ENCODE measurements at places on chromosomes 6 and 20.

DNA sequence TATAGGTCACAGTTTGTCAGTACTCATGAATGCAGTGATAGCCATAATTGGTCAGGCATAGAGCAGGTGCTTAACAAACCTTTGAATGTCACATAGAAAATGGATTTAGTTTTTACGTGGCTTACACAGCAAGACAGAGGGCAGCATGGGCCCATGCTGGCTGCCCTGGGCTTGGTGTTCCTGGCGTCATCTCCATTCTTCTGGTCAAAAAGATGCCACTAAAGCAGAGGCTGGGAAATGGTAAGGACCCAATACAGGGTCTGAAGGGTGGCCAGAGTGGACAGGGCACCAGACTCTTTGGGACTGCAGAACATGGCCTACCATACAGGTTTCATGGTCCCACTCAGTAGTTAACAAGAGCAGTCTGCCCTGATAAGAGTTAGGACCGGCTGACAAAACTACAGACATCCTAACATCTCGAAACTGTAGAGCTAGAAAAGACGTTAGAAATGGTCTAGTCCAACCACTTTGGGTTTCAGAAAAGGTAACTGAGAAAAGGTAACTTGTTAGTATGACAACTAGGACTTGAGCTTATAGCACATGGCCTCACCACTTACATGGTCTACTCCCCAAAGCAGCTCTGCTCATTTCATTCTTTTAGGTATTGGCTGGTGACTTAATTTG lies 22.6 kb downstream of the HEBP2 start:
- no peak for DNase-seq

DNA sequence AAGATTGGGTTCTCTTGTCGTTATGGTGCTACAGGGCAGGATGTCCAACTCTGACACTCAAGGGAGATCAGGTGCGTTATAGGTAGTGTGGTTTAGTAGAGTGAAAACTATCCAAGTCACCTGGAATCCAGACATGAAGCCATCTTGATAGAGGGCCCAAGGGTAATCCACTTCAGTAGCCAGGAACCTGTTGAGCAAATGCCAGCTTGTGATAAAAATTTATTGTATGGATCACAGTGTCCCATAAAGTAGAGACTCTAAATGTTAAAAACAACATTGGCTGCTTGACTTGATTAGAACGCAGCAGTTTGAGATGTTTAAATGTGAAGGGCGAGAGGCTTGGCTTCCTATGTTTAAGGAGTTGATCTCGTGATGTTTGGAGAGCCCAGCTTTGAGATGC lies 105.7 kb upstream of the GMDS start:
- DNase-seq: no peak

DNA sequence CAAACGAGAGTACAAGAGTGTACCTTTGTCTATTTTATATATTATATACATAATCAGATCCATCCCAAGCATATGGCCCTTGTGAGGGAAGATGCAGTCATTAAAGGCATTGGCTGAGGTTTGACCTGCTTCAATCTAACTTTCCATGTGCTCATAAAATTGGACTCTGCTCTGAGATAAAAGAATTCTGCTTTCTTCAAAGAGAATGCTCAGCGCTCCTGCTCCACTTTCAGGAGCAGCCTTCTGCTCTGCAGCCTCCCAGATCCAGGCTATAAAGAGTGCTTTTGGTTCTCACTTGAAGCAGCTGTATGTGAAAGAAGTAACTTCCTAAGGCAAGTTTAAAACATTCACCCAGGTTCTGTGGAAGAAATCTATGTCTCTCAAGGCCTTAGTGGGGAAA lies 45.3 kb downstream of the CD83 start:
- no peak for DNase-seq

- no peak for DNase-seq
These were observed 121.6 kb upstream of the GJE1 start for GRCh38 chr6:142011156-142011555.

DNA sequence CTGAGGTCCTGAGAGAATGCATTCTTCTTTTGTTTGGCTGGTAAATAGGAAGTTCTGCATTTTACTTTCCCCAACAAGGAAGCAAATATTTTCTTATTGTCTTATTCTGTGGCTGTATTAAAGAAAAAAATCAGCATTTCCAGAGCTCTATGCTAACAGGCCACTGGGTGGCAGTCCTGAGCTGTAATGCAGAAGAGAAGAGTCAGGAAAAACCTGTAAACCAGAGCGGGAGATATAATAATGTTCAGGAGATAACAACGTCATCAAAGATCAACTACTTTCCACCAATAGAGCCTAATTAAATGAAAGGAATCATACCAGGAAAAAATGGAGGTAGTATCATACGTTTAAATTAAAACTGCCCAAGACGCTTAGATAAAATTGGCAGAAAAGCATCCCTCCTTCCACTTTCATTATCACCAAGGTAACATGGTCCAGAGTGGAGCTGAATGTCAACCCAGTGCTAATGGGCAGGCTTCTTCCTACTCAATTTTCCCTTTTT lies 55.6 kb upstream of the CARMIL1 start:
- peak; percentile 46 for DNase-seq

DNA sequence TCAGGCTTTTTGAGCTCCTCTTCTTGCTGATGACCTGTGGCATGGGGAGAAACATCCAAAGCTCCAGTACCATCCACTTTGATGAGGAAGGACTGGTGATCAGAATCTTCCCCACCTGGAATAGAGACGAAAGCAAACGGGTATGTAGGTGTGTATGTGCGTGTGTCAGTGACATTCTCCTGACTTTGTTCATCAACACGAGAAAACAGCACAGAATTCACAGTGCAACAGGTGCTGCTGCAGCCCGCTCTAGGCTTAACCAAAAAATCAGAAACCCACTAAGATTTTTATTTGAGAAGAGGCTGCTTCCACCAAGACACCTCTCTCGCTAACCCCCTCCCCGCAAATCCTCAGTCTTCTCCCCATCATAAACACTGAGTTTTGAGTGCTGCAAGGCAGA lies 8.1 kb downstream of the BNIP5 start:
- no peak for DNase-seq

- no peak for DNase-seq
These were observed 279.1 kb upstream of the THEMIS start for GRCh38 chr6:128179876-128180438.

- DNase-seq: no peak
These were observed 716.8 kb upstream of the GJE1 start for GRCh38 chr6:141415896-141416295.

DNA sequence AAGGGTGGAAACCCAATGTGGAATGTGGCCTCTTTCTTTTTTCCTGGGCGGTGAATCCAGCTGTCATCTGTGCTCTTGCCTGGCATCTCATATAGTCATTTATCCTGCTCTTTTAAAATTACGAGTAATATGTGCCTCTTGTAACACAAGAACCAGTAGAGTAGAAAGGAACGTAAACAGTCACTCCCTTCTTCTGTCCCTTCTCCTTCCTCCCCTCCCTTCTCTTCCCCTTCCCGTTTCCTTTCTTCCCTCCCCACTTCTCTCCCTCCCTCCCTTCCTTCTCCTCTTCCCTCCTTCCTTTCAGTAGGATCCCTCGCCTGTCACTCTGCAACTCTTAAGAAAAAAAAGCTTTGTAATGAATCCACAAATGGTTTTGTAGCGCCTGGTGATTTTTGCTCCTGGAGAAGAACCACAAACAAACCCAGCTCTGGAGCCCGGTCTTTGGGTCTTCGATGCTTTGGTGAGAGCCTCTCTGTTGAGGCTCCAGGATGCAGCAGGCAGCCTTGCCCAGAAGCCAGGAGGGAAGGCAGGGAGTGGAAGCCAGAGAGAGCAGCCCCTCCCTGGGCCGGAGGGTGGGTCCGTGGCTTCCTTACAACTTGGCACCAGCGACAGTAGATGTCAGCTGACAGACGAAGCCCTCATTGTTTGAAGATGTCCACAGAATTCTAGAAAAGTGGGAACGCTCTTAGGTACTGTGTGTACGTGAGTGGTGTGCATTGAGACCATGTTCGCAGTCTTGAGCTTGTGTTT lies 15.0 kb downstream of the DUSP22 start:
- no peak for DNase-seq

DNA sequence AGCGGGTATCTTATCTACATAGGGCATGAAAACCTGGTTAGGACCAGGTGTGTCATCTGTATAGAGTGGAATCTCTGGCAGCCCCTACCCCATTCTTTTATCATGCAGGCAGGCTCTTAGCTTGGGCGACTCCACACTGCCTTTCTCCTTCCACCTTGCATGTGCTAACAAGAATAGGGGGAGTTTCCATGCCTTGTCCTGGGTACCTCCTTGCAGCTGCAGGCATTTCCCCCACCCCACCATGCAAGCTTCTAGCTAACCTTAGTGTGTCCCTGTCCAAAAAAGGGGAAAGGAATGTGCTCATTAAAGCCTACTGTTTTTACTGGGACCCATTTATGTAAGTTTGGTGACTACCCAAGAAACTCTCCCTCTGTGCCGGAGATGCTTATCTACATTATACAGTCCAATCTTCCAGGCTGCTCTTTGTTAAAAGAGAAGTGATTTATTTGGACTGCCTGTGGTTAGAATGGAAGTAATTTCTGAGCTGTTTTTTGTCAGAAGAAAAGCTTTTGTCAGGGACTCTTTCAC lies 10.5 kb upstream of the CEP43 start:
- DNase-seq: no peak

- DNase-seq: no peak
These were observed 4.3 kb upstream of the TRAF3IP2 start for GRCh38 chr6:111609827-111610526.

DNA sequence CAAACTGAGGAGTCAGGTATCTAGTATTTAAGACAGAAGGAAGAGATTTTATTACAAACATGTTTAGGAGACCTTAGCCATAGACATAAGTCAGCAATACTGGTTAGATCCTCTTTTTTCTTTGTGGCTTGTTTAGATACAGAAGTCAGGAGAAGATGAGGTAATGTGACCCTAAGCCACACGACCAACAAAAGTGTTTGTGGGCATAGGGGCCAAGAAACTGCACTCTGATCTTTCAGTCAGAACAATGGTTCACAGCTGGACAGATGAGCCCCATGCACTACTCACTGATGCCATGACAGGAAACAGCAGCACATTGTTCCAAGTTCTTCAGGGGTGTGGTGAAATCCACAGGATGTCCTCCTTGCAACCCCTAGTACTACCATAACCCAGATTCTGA lies 238.5 kb upstream of the RAB32 start:
- DNase-seq: no peak

- DNase-seq: no peak
These were observed 19.8 kb downstream of the USP45 start for GRCh38 chr6:99495466-99495865.

DNA sequence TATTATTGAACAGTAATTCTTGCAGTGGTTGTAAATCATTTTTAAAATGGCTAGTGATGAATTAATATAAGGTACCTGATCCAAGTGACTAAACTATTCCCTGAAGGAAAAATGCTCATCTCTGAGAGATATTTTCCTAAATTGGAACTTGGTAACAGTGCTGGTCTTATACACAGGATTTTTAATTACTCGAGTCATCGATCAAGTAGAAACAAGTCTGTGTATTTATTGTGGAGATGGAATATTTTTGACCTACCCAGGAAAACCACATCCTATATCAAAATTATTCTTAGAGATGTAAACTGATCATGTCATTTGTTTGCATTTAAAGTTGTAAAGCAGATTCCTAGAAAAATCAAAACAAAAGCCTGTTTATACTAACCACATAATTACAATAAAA lies 166.9 kb downstream of the MOXD1 start:
- no peak for DNase-seq

DNA sequence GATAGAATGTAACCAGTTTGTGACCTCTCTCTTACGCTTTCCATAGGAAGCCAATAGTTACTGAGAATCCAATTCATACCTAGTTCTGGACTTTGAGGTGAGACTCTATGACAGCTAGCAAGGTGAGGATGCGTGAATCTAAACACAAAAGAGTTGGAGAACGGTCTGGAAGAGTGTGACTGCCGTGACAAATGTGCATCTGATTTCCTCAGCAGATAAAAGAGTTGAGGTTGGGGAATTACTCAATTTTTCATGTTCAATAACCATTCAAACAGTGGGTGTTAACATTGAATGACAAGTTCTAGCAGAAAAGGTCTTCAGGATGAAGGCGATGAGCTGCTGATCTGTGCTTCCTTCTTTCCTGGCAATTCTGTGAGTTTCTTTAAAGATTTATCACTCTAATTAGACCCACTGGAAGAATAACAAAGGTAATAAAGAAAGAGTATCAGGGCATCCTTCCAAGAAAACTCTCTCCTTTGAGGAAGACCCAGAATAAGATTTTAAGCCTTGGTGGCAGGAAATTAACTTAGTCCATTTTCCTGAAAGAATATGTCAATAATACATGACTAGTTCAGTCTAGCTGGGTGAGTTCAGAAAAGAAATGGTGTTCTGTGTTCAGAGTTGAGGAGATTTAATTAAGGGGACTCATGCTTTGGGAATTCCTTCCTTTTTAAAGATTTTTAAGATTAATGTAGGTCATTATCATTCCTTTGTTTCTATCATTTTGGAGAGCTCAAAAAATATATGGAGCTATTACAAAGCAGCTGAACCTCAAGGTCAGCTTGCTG lies 24.5 kb downstream of the KIF3B start:
- no peak for DNase-seq

DNA sequence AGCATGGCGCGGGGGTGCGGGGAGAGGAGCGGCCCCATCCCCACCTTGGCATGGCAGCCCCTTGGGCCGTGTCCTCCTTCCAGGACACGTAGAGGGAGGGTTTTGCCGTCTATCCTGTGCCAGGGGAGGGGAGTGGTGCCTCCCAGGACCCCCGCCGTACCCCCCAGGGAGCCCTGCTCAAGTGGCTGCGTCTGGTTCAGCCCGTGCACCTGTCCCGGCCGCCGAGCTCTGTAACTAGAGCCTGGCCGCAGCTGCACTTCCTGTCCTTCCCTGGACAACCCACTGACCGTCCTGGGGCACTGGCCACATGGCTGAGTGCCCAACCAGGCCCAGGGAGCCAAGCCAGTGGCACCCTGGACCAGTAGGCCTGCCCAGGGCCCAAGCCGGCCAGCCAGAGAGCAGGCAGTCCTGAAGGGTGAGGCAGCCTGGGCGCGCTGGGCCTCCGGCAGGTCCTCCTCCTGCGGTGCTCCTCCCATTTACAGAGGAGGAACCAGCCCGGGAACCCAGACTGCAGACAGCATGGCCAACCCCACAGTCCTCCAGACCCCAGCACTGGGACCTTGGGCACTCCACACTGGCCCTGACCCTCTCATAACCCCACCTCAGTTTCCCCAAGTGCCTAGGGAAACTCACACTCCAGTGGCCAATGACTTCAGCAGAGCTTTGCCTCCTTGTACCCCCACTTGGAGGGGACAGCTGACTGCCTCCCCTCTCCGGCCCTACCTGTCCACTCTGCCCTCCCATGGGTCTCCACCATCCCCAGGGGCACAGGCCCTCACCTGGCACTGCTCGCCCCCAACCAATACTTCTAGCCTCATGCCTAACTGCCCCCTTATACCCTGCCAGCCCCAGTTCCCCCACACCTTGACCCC lies 8.7 kb downstream of the LAMA5 start:
- DNase-seq: no peak

GRCh38 chr6:38480036-38480435 lies 159.7 kb downstream of the BTBD9 start:
- no peak for DNase-seq

Data from HS-5 (cell line).